ENCODE measurements at places on chromosomes 5 and 9.

DNA sequence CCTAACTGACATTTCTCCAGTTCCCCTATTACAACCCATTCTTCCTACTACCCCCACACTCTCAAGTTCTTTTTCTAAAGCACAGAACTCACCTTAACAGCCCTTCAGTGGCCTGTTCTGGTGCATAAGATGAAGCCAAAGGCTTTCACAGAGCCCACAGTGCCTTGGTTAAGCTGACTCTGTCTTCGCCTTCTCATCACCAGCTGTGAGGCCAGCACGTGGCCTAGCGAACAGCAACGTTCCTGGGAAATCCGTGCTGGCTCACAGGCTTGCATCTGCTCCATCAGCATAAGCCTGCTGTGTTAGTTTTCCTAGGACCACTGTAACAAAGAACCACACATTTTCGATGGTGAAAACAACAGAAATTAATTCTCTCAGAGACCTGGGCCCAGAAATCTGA is 67.9 kb upstream of the LPAR1 start:
- DNase-seq: no peak

- no peak for DNase-seq
These were observed 32.3 kb upstream of the TNPO1 start for GRCh38 chr5:72784129-72784528.

DNA sequence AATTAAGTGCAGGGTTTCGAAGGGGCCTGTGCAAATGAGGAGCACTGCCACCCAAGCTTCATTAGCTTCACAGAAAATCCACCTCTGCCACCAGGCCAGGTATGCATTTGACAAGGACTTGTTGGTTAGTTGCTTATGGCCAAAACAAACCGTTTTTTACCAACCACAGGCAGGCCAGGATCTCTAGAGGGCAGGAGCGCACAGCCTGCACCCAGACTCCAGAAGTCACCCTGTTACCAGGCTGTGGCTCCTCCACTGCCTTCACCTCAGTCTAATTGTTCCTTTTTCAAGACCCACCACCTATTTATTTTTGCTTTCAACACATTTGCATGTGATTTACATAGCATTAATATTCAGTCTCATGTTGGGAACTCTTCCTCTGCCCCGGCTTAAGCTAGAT is 78.3 kb upstream of the HSPA9 start:
- peak; percentile 42 for DNase-seq

GRCh38 chr5:52692039-52692438 is 95.7 kb upstream of the ITGA1 start:
- DNase-seq: peak; percentile 40

All from RPMI7951 (cell line).